ENCODE measurements at places on chromosomes 6 and 20.
A peak's percentile ranks its signal among the peaks of the same experiment; 100 is the strongest.

GRCh38 chr20:13432126-13432525 is 206.6 kb downstream of the TASP1 start:
- DNase-seq = no peak

DNA sequence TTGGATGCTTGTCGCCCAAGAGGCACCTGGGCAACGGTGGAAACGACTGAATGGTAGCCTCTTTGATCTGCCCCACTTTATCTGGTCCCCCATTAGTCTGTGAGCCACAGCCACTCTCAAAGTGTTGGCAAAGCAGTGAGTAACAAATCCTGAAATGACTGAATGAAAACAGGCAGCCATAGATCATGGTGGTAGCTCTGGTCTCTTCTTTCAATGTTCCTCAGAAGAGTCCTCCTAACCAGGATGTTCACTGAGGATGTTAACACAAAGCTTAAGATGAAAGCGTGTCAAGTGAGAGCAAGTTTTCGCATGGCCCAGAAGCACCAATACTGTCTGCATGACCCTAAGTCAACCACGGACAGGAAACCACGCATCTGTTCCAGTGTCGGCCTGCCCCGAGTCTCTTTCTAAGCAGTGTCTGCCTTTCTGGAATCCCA is 107.3 kb downstream of the IRF4 start:
- DNase-seq = peak; percentile 48

DNA sequence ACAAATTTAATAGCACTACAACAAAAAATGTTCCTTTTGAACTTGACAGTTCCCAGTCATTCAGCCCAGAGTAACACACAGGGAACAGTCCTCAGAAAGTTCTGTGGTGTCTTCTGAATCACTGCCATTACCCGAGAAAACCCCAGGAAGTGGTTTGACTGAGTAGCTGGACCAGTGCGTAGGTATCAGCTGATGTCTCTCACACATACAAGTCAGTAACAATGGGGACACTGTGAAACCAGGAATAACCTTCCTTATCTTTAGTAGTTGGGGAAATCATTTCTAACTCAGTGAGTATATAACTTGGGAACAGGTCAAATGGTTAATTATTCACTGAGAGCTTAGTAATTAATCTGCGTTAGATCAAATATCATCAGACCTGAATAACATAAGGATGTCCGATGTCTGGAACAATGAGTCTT is 73.1 kb downstream of the HIVEP2 start:
- DNase-seq = peak; percentile 37

DNA sequence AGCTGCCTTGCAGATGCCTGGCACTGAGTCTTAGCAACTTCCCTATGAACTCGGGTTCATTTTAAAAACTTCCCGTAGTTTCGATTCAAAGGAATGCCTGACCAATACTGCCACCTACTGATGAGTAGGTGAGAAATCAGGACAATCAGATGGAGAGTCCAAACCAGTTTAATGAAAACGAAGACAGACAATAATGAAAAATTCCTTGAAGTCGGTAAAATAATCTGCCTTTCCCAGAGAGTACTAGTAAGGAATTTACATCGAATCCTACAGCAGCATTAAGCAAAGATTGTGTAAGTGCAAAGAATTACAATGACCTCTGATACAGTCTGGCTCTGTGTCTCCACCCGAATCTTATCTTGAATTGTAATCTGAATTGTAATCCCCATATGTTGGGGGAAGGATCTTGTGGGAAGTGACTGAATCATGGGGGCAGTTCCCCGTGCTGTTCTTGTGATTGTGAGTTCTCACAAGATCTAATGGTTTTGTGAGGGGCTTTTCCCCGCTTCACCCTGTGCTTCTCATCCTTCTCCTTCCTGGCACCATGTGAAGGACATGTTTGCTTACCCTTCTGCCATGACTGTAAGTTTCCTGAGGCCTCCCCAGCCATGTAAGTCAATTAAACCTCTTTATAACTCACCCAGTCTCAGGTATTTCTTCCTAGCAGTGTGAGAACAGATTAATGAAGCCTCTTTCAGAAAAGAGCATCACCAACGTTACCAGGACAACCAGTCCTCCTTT is 134.4 kb downstream of the ARHGAP18 start:
- DNase-seq = no peak

DNA sequence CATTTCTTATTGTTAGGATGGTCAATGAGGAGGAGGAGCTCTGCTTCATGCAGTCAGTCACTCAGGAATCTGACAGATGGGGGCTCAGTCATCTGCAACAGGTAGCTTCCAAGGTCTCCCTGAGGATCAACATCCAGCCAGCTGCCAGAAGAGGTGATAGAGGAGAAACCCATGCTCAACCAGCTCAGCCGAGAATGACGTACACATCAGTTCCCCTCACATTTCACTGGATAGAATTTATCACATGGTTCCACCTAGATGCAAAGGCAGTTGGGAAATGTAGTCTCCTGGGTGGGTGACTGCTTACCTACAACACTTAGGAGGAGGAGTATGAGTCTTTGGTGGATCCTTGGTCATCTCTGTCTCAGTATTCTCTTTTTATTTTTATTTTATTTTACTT is 144.5 kb downstream of the CEBPB start:
- DNase-seq = no peak

DNA sequence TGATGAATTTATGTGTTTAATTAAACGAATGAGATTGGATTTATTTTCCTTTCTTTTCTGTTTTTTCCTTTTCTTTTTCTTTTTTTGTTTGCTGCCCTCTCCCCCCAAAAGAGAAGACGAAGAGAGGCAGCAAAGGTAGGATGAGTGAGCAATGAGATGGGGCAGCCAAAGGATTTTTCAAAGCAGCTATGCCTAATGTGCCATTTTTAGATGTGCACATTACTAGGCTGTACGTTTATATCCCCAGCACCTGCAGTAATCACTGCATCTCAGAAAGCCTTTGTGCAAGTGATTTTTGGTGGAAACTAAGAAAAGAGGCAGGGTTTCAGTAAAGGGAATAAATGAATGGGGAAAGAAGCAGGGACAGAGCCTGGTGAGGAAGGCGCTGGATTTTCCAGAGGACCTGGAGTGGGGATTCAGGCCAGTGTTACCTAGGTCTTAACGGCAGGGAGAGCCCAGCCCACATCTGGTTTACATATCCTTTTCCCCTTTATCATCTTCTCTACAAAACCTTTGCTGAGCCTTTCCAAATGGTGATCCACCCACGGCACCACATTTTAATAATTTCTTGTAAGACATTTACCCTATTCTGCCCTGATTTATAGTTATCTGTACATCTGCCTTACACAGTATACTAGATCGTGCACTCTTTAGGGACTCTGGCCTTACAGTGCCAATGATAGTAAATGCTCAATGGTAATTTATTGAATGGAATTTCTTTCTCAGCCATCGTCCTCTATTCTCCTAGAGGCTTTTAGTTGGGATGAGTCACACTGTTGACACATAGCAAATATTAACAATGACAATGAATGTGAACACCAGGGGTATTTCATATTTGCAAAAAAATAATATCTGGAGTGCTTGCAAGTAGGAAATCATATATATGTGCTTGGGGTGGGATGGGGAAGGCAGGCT is 38.3 kb upstream of the ATXN1 start:
- no peak for DNase-seq

GRCh38 chr6:79731471-79731870 is 100.3 kb downstream of the SH3BGRL2 start:
- no peak for DNase-seq

DNA sequence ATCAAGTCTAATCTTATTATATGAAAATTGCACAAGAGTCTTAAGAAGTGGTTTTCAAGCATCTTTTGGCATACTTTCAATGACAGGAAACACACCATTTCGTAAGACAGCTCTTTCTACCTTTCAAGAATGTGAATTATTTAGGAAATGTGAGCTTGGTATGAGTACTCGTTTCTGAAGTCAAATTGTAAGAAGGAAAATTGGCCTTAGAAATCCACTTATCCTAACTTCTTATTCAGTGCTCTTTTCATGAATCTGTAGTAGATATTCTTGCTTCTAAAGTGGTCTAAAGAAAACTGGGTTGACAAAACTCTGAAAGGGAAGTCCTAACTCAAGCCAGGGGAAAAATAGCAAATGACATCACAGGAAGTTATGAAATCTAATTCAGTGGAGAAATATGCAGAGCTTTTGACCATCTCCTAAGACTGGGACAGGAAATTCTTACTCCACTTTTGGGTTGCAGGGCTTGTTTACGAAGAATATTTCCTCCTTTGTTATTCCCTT is 38.5 kb upstream of the OGFRL1 start:
- no peak for DNase-seq

- no peak for DNase-seq
Observed at GRCh38 chr6:94443701-94444100, 1024.3 kb upstream of the EPHA7 start.

- DNase-seq = peak; percentile 64
Observed at GRCh38 chr20:59525500-59526241, 78.7 kb upstream of the PHACTR3 start.

DNA sequence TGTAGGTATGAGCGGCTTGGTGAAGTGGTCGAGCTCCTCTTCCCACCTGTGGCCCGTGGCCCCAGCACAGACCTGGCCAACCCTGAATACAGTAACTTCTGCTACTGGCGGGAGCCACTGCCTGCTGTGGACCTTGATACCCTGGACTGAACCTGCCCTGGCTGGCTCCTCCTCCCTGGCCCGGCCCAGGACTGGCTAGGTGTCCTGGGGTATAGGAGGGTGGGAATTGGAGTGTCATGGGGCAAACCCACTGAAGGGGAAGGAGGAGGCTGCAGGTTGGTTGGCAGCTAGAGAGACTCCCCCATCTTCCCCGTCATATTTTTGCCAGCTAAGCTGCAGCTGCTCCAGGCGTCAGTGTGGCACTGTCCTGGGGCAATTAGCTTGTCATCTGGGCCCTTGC is 7.9 kb downstream of the EMILIN3 start:
- DNase-seq = no peak

GRCh38 chr6:11491596-11492463 is 45.7 kb upstream of the TMEM170B start:
- peak; percentile 43 for DNase-seq

DNA sequence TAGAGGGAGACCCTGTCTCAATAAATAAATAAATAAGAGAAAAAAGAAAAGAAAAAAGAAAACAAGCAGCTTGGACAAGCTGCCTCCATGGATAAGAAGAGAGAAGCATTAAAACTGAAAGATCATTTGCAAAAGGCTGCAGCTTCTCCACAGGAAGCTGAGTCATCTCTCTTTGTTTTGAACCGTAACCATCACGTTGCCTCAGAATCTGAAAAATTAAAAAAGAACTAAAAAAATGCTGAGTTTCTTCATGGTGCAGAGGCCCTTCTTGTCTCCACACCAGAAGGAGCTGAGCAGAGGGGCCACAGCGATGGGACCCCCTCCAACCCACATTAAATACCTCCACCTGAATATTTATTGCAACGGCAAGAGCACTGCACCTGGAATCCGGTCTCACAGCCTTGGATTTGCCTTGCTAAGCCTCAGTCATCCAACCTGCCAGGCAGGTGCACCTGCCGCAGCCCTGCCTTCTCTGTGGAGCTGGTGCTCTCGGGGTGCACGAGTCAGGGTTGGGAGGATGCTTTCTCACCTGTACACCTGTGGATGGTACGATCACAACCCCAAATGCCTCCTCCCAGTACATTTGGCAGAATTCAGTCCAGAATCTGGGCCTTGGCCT is 28.1 kb downstream of the TOX2 start:
- peak; percentile 76 for DNase-seq

DNA sequence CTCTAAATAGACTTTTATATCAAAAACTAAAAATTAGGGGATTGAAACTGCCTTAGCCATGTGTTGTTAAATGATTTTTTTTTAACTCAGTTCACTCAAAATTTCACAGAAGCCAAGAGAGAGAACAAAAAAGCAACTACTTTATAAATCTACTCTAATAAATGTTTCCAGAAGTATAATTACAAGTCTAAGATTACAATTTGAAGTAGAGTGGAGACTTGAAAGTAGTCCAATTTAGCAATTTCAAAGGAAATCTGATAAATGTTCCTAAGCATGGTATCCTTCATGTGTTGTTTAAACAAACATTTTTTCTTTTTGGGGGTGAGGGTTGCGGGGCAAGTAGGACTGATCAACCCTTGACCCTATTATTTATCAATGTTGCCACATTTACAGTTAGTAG is 72.6 kb downstream of the PHIP start:
- DNase-seq = no peak
